Stomach (tissue), 19 donors: ENCODE measurements at places on chromosomes 16 and 17.

GRCh38 chr16:10514369-10515055 is 65.9 kb downstream of the EMP2 start:
- peak; percentile 82 for DNase-seq

DNA sequence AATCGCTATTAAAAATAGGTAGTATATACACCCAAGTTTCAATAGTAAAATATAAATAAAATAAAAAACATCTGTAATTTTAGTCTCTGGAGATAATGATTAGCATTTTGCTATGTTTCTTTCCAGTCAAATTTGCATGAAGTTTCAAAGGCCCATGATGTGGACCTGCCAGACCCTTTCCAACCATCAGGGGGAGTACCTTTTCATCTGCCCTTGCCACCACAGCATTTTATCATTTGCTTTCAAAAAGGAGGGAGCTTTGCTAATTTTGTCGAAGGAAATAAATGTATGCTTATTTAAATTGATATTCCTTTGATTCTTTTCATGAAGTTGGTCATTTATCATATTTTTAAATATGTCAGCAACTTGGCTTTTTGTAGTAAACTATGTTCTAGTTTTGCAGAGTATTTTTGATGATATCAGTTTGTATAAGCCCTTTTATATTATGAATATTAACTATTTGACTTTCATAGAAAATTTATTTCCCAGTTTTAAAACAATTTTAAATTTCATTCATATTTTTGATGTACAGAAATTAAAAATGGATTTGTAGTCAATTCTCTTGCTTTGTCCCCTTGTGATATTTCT is 115.2 kb upstream of the NETO2 start:
- DNase-seq = no peak

DNA sequence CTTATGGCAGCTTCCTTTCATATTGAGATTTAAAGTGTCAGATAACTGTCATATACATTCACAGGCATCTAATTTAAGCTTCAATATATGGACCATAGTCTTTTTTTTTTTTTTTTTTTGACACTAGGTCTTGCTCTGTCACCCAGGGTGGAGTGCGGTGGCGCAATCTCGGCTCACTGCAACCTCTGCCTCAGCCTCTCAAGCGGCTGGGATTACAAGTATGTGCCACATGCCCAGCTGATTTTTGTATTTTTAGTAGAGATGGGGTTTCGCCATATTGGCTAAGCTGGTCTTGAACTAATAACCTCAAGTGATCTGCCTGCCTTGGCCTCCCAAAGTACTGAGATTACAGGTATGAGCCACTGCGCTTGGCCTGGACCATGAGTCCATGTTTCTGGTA is 13.6 kb downstream of the CEP95 start:
- no peak for DNase-seq

GRCh38 chr16:70634861-70635260 is 11.5 kb upstream of the IL34 start:
- no peak for DNase-seq

DNA sequence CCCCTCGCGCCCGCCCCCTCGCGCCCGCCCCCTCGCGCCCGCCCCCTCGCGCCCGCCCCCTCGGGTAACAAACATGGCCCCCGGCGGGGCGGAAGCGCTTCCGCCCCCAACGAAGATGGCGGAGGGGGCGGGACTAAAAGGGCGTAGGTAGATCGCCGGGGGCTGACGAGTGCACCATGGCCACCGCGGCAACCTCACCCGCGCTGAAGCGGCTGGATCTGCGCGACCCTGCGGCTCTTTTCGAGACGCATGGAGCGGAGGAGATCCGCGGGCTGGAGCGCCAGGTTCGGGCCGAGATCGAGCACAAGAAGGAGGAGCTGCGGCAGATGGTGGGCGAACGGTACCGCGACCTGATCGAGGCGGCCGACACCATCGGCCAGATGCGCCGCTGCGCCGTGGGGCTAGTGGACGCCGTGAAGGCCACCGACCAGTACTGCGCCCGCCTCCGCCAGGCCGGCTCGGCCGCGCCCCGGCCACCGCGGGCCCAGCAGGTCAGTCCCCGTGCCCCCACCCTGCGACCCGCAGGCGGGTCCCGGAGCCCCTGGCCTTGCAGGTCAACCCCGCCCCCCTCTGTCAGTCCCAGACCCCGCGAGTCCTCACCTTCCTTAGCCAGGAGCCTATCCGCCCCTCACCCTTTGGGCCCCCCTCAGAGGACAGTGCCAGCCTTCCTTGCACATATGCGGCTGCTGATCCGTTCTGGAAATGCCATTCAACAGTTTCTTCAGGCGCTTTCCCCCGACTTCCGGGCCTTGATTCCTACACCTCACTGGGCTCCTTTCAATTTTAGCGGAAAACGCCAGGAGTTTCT is at the start of gene COG1:
TSS of gene COG1 (plus strand) at position 162 of the 808 bp plus-strand sequence. CDS start at position 177, 15 bp downstream.
- peak; percentile 97 for DNase-seq
